ENCODE measurements at places on chromosomes 12 and 14.
A peak's percentile ranks its signal among the peaks of the same experiment; 100 is the strongest.

DNA sequence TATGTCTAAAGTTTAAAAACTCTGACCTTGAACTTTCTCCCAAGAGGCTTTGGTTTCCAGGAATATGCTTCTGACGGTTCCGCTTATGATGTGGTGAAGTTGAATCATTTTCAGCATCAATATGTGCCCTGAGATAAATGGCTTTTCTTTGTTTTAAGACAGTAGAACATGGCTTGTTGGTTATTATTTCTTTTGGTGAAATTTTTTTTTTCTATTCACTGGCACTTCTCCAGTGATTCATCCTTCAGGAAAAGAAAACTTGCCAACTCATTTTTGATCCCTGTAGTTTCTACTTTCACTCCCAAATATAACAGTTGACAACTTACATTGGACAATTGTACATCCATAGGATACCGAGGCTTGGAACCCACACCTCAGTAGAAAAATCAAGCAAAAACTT is 1301.2 kb upstream of the FLRT2 start:
- DNase-seq: no peak

- no peak for DNase-seq
These were observed 58.2 kb downstream of the GRIP1 start for GRCh38 chr12:66620688-66621087.

- no peak for DNase-seq
These were observed 44.8 kb downstream of the ARHGAP5 start for GRCh38 chr14:32121948-32122347.

DNA sequence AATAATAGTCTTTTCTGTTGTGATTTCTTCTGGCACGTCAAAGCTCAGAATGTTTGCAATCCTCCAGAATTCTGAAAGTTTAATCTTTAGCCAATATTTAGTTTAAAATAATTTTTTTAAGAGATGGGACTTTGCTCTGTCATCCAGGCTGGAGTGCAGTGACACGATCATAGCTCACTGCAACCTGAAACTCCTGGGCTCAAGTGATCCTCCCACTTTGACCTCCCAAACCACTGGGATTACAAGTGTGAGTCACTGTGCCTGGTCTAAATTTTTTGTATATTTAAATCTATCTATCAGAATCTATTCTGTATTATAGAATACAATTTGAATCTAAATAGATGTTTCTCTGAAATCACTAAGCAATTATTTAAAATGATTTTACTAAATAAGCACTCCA is 572.7 kb downstream of the VRK1 start:
- DNase-seq: no peak

DNA sequence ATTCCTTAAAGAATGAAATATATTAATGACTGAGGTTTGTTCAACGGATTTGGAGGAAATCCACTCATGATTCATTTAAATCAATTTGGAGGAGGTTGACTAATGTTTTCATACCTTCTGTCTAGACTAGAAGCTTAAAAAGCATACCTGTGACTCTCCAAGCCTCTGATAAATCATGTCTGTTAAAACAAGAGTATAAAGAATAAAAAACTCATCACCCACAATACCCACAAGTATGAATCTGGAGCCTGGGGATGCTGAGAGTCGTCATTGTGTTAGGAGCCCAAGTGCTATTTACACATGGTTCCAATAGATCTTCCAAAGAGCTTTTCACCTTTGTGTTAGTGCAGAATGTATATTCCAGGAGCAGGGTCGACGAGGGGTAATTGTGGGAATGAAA is 86.8 kb upstream of the ADAMTS20 start:
- DNase-seq: no peak

DNA sequence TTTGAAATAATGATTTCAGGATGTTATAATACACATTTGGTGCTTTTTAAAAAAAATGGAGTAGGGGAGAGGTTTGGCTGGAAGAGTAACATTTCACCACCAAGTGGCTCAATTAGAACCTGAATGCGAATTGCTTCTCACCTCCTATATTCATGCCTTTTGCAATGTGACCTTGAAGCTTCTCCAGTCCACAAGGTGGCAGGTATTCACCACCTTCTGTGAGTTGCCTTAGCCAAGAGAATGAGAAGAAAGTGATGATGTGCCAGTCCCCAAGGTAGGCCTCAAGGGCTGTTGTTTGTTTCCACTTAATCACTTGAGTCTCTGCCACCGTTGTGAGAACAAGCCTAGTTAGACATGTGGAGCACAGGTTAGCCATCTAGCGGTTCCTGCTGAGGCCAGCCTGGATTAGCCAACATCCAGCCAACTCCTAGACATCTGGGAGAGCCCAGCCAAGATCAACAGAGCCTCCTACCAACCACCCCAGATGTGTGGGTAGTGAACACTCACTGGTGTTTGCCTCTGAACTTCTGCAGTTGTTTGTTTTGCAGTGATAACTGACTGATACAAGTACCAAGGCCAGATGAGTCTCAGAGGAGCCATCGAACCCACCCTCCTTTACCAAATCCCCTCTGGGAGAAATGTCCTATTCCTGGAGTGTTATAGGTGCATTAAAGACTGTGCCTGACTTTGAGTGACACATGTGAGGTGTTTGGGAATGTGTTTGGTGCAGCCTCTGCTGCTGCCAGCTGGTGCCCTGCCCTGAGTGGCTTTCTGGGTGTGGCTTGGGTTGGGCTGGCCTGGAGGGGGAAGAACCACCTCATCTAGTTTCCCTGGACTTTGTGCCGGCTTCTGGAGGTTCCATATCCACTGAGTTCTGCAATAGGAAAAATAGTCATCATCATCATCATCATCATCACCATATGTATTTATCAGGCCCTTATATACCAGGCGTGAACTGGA is 132.5 kb upstream of the RFLNA start:
- DNase-seq: no peak

- no peak for DNase-seq
These were observed 19.1 kb upstream of the RAD52 start for GRCh38 chr12:968545-968944.

DNA sequence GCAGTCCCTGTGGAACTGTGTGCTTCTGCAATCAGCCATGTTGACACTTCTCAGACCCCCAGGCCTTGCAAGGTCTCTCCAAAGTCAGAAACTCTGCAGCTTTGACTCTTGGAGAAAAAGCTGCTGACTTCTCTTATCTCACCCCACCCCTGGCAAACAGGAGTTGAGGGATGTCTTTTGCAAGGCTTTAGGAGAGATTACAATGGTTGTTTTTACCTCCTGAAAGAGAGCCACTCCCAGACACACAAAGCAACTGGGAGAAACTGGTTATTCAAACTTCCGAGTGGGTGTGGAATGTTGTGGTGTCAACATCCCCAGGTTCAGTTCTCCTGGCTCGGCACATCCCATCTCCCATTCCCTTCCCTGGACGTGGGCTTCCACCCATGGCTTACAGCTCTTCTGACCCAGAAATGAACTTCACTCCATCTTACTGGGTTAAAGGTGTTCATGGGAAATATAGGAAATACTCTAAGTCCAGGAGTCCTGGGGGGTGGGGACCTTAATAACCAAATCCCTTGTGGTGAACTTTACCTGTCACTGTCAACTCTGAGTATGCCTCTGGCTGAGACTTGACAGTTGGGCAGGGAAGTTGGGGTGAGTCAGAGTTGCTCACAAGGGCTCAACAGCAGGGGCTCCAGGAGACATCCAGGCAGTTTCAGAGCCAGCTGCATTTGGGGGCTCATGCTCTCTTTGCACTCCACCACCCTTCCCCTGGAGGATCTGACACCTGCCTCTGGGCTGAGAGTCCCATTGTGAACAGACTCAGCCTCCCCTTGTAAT is 41.9 kb downstream of the CCDC177 start:
- no peak for DNase-seq

- no peak for DNase-seq
These were observed 30.6 kb upstream of the LMO3 start for GRCh38 chr12:16636435-16637055.

DNA sequence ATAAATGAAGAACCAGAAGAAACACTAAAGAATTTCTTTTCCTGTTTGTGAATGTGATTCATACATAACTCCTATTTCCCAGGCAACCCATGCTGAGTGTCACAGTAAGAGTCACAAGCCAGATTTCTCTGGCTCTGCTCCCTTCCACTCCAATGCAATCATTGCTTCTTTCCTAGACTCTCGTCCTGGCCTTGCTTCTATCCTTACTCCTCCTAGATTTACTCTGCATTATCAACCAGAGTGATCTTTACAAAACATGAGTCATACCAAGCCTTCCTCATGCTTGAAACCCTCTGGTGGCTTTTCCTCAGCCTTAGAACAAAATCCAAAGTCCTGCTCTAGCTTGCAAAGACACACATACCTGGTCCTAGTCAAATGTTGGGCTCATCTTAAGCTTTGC is 13.3 kb downstream of the IL22 start:
- no peak for DNase-seq

DNA sequence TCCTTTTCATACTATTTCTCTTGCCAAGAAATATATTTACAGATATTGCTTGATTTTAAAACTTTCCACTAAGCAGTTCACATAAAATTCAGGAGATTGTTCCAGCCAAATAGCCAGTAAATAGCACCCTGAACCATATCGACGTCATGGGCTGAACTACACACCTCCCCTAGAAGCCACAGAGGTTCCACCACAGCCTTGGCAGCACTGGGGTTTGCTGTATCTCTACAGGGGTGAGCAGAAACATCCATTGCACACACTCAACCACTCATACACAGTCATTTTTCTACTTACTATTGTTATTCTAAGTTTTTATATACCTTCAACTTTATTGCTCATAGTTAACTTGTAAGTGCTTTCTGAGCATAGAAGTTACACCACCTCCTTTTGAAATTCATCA is 8.1 kb upstream of the EIF2S3B start:
- no peak for DNase-seq

GRCh38 chr12:120012067-120012621 is 23.1 kb downstream of the BICDL1 start:
- DNase-seq: peak; percentile 71

All from stimulated activated CD4-positive, alpha-beta T cell treated with anti-CD3 and anti-CD28 coated beads, TNF-alpha, amount 100 ng/mL, for 48 hours (primary cell).